ENCODE measurements at places on chromosomes 5 and 9.

DNA sequence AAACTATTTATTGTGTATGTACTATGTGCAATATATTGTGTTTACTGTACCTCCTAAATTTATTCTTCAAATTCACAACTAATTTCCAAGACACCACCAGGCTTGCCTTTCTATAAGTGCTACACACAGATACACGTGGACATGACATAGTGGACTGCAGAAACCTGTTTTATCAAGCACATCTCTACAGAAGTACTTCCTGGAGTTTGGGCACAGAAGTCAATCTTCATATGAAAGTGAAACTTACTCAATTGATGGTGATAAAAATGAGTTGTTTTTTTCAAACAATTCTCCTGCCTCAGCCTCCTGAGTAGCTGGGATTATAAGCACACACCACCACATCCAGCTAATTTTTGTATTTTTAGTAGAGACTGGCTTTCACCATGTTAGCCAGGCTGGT is 57.6 kb downstream of the NLN start:
- DNase-seq: no peak

GRCh38 chr9:98790842-98791607 is 5.3 kb downstream of the ANKS6 start:
- no peak for DNase-seq

GRCh38 chr9:94033383-94033782 is 50.9 kb upstream of the PTPDC1 start:
- DNase-seq: no peak

GRCh38 chr5:83764101-83764500 is 43.4 kb upstream of the HAPLN1 start:
- no peak for DNase-seq

DNA sequence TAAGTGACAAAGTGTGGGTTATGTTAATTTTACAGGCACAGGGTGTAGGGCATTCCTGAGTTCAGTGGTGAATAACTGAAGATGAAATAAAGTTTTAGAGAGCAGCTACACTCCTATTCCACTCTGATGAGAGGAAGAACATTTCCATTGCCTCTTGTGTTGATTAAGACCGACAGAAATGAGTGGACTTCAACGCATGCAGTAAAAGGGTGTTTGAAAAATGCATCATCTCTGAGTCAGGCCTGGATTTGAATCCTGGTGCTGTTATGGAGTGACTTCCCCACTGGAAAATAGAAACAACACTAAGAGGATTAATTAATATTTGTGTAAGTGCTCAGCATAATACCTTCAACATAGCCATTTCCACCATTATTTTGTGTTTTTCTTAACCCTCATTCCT is 86.3 kb downstream of the PRR16 start:
- no peak for DNase-seq

GRCh38 chr5:10621832-10622231 is 58.0 kb downstream of the ANKRD33B start:
- no peak for DNase-seq

- DNase-seq: no peak
Observed at GRCh38 chr5:149040421-149040820, 22.4 kb downstream of the SH3TC2 start.

- DNase-seq: no peak
Observed at GRCh38 chr5:149827546-149827945, 97.4 kb downstream of the PPARGC1B start.

Measured in NCI-H1105 treated with DMSO at 0.1 percent for 48 hours (cell line).